ENCODE measurements at places on chromosomes 1 and 21.

- DNase-seq = peak; percentile 32
Observed at GRCh38 chr1:78286686-78287085, 204.1 kb upstream of the PTGFR start.

GRCh38 chr1:11918799-11919519 is 7.3 kb downstream of the KIAA2013 start:
- peak; percentile 82 for DNase-seq

DNA sequence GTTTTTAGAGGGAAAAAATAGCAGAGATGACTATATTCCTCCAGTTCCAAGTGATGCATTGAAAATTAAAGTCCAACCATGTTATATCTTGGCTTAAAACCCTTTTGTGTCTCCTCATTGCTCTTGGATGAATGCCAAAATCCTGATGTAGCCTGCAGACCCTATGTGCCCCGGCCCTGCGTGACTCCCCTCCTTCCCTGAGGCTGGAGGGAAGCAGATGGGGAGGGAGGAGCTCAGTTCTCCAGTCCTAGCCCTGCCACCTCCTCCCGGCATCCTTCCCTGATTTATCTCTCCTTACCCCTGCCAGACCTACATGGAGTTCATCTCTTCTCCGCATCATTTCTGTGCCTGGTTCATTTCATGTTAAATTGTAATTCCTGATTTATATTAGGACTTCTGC is 397.4 kb downstream of the PTPRU start:
- DNase-seq = no peak

DNA sequence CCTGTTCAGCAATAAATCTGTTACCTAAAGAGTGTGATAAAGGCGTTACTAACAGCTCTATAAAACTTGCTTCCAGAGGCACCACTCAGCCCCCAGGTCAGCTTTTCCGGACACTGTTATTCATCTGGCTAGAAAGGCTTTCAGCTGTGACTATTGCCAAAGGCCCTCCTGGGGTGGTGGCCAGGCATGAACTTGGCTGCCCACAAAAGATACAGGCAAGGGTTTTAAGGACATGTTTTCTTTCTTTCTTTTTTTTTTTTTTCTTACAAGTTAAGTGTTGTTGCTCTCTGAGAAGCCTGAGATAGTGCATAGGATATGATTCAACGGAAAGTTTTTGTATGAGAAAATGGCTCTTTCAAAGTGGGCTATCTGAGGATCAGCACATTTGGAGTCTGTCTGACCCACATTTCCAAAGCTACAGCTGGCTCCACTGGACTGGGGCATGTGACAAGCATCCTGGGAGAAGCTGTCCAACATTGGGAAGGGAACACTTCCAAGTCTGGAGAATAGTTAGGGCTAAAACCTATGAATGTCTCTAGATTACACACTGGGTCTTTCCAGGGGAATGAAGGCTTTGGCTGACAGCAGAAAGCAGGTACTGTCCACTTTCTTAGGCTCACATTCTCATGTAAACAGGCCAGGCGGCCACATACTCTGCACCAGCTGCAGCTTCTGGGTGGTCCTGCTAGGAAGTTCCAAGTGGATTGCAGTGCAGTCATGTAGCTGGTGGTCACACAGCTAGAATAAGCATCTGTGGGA is 639.7 kb downstream of the LMO4 start:
- DNase-seq = peak; percentile 45
